ENCODE measurements at places on chromosomes 7 and 10. TPM values are rescaled to one million over a fixed set of nuclear protein-coding genes. Genes with fewer than 3 reads are reported as not detected.

- H3K27me3 ChIP-seq: no peaks in the 10 kb centered on the region
- H3K4me1 ChIP-seq: peaks cover 20% of the 10 kb centered on the region
- H3K36me3 ChIP-seq: no peaks in the 10 kb centered on the region
- DNase-seq: peak; percentile 40
Measured at GRCh38 chr7:2607122-2607922, 24.5 kb upstream of the TTYH3 start.

Gene STRIP2
- total RNA-seq: 1.1 TPM

Gene SPDYE3
- not detected for total RNA-seq

DNA sequence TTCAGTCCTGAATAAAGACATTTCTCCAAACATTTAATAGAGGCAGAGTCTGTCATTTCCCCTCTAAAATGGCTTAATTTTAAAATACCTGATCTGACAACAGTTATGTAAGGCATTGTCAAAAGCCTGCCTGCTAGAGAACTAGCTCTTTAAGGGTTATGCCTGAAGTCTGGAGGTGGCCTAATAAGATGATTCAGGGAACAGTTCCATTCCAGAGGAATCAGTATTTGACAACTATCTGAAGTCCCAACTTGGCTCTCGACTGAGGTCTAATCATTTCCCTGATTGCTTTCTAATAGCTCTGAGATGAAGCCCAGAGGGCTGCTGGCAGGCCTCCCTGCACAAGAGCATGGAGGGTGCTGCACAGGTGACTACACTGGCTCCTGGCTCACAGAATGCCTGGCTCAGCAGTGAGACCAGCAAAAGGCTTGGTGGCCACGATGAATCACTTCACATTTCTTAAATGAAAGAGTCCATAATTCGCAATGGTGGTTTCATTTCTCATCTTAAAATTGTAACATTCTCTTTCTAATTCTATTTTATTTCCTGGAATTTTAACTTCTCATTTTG lies 509.6 kb upstream of the POM121L12 start:
- no peak for DNase-seq
- H3K36me3 ChIP-seq: no peaks in the 10 kb centered on the region
- H3K27ac ChIP-seq: no peak overlapping the region
- no peaks in the 10 kb centered on the region for H3K27me3 ChIP-seq

GRCh38 chr10:48279081-48279751 lies 4.7 kb upstream of the FRMPD2 start:
- no peak for DNase-seq
- no peaks in the 10 kb centered on the region for H3K36me3 ChIP-seq
- no peak overlapping the region for H3K4me3 ChIP-seq
- no peaks in the 10 kb centered on the region for H3K4me1 ChIP-seq

Gene SPDYE6
- not detected for total RNA-seq

- H3K4me3 ChIP-seq: peak overlapping the region; percentile 56
- peaks cover 38% of the 10 kb centered on the region for H3K4me1 ChIP-seq
- H3K27ac ChIP-seq: no peak overlapping the region
- no peak for DNase-seq
Measured at GRCh38 chr10:93062514-93063143, 2.0 kb downstream of the CYP26C1 start.

DNA sequence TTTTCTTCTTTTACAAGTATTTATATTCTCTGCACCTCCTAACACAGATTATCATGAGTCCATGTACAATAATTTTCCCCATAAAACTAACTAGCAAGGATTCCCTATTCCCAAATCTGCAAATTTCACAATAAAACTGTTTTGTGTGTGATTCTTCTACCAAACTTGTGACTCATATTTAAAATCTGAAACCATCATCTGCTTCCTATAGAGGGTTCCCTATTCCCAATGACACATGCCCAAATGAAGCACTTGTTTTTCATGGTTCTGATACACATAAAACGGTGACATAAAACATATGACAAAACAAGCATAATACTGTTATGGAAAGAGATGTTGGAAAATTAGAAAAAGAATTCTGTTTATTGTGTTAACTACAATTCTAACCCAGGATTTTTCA lies 657.6 kb downstream of the PARD3 start:
- H3K4me1 ChIP-seq: no peaks in the 10 kb centered on the region
- H3K4me3 ChIP-seq: no peak overlapping the region
- no peaks in the 10 kb centered on the region for H3K36me3 ChIP-seq
- no peak for DNase-seq
- no peaks in the 10 kb centered on the region for H3K27me3 ChIP-seq

GRCh38 chr10:80201608-80202141 lies 3.7 kb downstream of the ANXA11 start:
- no peak overlapping the region for H3K4me3 ChIP-seq
- H3K4me1 ChIP-seq: peaks cover 88% of the 10 kb centered on the region
- H3K27me3 ChIP-seq: no peaks in the 10 kb centered on the region

Gene LBX1
- not detected for total RNA-seq

Gene XRCC2
- total RNA-seq: 0.49 TPM

Gene PDE1C
- 12.1 TPM for total RNA-seq

DNA sequence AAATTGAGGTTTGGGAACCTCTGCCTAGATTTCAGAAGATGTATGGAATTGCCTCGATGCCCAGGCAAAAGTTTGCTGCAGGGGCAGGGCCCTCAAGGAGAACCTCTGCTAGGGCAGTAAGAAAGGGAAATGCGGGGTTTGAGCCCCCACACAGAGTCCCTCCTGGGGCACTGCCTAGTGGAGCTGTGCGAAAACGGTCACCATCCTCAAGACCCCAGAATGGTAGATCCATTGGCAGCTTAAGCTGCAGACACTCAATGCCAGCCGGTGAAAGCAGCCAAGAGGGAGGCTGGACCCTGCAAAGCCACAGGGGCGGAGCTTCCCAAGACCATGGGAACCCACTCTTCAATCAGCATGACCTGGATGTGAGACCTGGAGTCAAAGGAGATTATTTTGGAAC lies 15.0 kb upstream of the TFEC start:
- H3K4me1 ChIP-seq: no peaks in the 10 kb centered on the region
- no peaks in the 10 kb centered on the region for H3K36me3 ChIP-seq
- no peaks in the 10 kb centered on the region for H3K27me3 ChIP-seq
- H3K4me3 ChIP-seq: no peak overlapping the region
- no peak for DNase-seq

Gene ZNF804B
- total RNA-seq: not detected

GRCh38 chr7:142438235-142438922 lies 180.5 kb upstream of the PRSS58 start:
- H3K4me3 ChIP-seq: no peak overlapping the region
- H3K27ac ChIP-seq: no peak overlapping the region
- H3K27me3 ChIP-seq: no peaks in the 10 kb centered on the region
- no peak for DNase-seq

Gene PCGF5
- 111 TPM for total RNA-seq

- no peaks in the 10 kb centered on the region for H3K4me1 ChIP-seq
- H3K36me3 ChIP-seq: no peaks in the 10 kb centered on the region
- no peak overlapping the region for H3K27ac ChIP-seq
- no peaks in the 10 kb centered on the region for H3K27me3 ChIP-seq
- DNase-seq: no peak
Measured at GRCh38 chr10:49274886-49275285, 24.1 kb upstream of the C10orf71 start.

Gene GLI3
- total RNA-seq: 6.6 TPM

DNA sequence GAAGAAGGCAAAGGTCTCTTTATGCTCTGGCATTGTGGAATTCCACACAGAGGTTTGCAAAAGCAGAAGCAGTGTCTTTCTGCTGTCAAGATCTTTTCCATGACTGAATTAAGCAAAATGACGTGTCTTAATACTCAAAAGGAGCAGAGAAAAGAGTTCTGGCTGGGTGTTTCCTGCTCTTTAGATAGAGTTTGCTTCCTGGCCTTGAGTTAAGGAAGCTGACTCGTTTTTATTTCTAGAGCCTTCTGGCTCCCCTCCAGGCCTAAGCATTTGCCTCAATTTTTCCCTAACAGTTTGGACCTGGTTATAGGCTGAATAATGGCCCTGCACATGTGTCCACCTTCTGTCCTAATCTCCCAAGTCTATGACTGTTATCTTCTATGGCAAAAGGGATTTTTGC lies 21.6 kb downstream of the TAS2R41 start:
- no peak overlapping the region for H3K4me3 ChIP-seq
- no peak for DNase-seq
- no peaks in the 10 kb centered on the region for H3K27me3 ChIP-seq
- no peak overlapping the region for H3K27ac ChIP-seq
- H3K4me1 ChIP-seq: no peaks in the 10 kb centered on the region

DNA sequence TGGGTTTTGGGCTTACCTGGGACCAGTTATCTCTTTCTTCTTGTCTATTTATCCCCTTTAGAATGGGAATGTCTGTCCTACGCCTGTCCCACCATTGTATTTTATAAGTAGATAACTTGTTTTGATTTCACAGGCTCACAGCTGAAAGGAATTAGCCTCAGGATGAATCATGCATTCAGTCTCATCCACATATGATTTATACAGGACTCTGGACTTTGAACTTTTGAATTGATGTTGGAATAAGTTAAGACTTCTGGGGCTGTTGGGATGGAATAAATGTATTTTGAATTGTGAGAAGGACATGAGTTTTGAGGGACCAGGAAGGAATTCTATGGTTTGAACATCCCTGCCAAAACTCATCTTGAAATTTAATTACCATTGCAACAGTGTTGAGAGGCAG lies 112.6 kb downstream of the AMPH start:
- no peaks in the 10 kb centered on the region for H3K27me3 ChIP-seq
- no peaks in the 10 kb centered on the region for H3K4me1 ChIP-seq
- no peak for DNase-seq
- H3K27ac ChIP-seq: no peak overlapping the region
- no peak overlapping the region for H3K4me3 ChIP-seq

Gene OR9A4
- not detected for total RNA-seq

Gene DENND2A
- total RNA-seq: 5.1 TPM
